ENCODE measurements at places on chromosomes 4 and X.

GRCh38 chrX:129665916-129666644 is 11.3 kb upstream of the APLN start:
- DNase-seq: no peak

DNA sequence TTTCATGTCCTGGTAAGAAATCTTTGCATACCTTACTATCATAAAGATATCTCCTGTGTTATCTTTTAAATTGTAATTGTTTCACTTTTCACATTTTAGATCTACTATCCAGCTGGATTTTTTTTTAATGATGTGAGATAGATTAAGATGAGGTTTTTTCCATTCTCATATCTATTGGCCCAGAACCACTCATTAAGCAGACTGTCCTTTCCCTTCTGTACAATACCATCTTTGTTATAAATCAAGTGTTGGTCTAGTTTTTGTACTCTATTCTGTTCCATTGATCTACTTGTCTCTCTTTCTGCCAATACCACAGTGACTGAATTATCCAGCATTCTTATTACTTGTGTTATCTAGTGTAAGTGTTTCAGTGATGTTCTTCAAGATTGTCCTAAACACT is 131.6 kb upstream of the TRIM2 start:
- no peak for DNase-seq

GRCh38 chr4:101415962-101416361 is 68.6 kb upstream of the PPP3CA start:
- DNase-seq: no peak

DNA sequence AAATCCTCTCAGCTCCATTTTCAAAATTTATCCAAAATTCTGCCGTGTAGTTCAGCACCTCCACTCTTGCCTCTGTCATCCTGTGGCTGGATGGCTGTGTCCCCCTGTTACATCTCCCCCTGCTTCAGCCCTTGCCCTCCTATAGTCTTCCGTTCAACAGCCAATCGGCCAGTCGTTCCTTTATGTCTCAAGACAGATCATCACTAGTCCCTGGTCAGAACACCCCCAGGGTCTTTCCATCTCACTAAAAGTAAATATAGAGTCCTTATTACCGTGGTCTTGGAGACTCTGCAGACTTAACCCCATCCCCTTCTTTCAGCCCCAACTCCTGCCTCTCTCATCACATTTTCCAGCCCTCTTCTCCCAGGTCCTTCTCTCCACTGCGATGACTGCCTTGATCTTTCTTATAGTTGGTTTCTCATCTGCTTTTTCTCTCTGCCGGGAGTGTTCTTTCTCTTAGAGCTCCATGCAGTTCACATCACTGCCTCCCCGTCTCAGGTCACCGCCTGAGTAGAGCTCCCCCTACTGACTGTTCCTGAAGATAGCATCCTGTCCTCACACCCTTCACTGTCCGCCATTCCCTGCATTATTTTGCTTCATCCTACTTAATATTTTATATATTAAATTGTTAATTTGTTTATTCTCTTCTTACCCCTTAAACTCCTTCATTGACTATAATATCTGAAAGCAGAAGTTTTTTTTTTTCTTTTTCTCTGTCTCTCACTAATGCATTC is 736.9 kb upstream of the MAGEB2 start:
- DNase-seq: peak; percentile 36

DNA sequence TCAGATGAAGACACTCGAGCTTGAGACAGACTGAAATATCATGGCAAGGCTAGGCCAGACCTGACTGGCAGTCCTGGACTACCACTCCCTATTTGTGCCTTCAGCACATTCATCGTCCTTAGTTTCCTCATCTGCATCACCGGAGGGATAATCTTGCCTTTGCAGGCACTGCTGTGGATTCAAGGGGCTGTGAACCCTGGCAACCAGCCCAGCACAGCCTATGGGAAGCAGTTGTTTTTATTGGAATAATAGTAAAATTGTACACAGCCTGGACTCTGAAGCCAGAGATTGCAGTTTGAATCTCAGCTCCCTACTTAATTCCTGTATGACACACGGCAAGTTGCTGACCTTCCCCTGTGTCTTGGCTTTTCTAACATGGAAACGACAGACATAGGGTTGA is 161.0 kb downstream of the NSUN7 start:
- no peak for DNase-seq

DNA sequence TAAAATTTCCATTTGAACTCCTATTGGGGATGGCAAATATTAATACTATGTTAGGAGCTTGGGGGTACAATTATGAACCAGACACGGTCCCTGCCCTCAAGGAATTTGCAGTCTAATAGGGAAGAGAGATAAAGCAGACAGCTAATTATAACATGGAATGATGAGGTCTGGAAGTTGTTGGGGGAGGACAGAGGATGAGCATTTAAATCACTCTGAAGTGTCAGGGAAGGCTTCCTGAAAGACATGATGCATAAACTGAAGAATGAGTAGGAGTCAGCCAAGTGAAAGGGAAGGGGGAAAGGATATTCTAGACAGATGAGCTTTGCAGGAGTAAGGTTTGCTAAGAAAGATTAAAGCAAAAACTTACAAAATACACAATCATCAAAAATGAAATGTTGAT is 15.9 kb downstream of the PLAC1 start:
- DNase-seq: no peak

- DNase-seq: no peak
These were observed 99.1 kb downstream of the TRAPPC11 start for GRCh38 chr4:183758061-183758757.

DNA sequence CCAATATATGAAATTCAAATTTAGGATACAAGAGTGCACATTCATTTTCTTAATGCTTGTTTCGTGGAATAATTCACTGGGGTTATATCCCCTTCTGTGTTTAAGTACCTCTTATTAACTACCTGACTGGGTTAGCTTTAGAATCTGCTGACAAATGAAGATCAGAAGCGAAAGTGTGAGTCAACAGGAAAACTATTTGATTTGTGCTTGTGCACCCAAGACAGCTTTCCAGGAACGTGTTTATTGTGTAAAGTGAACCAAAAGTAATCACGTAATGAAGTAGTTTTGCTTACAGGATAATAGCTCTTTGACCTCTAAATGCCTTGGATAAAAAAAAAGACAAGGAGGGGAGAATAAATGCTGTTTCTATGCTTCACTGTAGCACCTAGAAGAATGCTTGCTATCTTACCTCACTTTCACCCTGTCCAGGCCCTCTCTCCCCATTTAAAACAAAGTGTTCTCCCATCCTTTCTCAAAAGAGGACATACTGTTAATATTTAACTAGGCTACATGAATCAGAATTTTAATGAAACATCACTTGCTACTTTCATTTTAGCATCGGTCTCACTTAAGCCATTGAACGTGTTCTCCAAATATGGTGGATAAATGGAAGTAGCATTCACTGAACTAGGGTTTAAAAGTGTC is 141.9 kb downstream of the THOC2 start:
- DNase-seq: no peak

DNA sequence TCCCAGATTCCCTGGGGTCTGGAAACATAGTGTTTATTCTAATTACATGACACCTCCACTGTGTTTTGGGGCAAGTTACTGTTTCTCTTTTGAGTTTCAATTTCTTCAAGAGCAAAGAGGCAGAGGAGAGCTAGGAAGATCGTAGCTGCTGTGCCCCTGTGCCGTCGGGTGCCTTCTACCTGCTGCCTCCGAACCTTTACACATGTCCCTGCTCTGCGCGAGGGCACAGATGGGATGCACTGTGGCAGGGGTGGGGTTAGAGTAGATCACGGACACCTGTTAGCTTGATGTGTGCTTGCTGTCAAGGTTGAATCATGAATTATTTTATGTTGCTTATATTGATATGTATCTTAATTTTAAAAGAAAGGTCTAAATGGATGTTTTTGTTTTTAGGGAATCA is 71.1 kb upstream of the MSANTD1 start:
- DNase-seq: no peak

GRCh38 chrX:288561-288991 is 7.4 kb downstream of the PLCXD1 start:
- no peak for DNase-seq

DNA sequence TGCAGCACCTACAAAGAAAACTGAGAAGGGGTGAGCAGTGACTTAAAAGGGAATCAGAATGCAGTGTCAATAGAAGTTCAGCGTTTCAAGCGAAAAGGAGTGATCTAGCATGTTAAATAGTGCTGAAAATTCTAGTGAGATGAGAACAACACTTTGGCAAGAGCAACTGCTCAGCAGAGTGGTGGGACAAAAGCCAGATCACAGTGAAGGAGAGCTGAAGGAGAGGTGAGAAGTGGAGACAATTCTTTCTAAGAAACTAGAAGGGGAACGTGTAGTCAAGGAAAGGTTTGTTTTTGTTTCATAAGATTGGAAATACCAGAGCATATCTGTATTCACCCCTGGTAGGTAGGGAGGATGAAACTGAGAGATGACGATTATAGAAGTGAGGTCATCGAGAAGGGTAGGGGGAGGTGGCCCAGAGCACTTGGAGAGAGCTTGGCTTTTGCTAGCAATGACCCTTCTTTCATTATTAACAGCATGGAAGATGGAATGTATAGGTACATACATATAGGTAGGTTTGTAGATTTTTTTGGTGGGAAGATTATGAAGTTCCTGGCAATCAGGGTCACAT is 33.7 kb downstream of the SRPX2 start:
- DNase-seq: no peak

- DNase-seq: peak; percentile 15
These were observed 327.8 kb downstream of the ARHGAP10 start for GRCh38 chr4:148059617-148060180.

DNA sequence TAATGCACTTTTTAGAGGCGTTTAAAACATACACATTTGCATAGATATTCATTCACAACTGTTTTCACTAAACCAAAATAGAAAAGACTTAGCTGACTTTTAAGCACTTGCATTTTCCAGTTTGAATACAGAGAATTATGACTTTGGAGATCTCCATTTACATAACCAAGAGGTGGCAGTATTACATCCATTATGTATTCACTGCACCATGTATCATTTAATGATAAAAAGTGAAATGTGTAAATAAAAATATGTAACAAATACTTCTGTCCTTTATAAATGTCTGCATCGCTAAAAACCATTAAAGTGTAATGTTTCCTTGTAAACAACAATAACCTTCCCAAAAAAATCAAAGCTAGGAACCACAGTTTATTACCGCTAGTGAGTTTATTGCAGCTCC is 413.2 kb downstream of the FGF13 start:
- DNase-seq: no peak

DNA sequence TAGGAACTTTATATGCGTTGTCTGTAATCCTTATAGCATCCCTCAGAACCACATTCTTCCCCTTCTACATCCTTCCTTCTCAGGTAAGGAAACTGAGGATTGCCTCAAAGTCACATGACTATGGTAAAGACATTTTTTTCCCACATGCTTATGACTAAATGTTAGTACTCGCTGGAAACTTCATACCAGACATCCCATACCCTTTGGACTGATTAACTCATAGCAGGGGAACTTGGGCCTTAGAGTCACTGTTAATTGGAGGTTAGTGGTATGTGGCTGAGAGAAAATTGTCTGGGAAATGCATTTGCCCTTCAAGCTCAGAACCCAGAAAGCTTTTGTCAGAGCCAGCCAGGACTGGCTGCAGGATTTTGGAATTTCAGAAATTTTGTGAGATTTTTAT is 155.0 kb downstream of the RELL1 start:
- no peak for DNase-seq

- DNase-seq: no peak
These were observed 76.2 kb upstream of the GRXCR1 start for GRCh38 chr4:42816189-42816879.

All from suppressor macrophage treated with lipopolysaccharide for 4 hours (primary cell).